H1 (cell line): ENCODE measurements at places on chromosomes 13 and 19.

GRCh38 chr13:21235174-21235573 is 58.7 kb downstream of the MRPL57 start:
- no peak for DNase-seq

DNA sequence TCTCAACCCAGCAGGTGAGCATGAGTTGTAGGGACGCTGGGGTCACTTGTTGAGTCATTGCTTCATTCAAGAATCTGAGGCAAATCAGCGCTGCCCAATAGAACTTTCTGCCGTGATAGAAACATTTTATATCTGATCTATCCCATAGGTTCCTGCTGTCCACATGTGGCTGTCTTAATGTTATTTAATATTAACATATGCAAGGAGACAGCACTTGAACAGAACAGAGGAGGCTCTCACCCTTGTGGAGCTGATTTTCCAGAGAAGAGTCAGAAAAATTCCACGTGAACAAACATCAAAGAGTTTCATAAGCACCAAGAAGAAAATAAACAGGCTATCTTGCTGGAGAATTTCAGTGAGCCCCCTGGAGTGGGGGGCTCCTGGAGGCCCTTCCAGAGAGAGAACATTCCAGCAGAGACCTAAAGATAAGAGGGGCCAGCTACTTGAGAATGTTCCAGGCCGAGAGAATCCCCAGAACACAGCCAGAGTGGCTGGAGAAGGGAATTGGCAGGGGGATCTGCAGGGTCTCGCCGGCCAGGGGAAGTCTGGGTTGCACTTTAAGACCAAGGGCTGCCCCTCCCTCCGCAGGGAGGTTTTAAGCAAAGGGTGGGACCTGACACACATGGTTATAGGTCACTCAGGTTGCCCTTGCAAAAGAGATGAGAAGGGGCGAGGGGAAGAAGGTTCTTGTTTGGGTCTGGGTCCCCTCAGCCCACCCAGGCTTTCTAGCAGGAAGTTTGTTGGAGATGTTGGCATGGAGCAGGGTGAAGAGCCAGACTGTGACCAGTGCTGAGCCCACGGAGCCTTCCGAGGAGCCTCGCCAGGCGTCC is 135.7 kb downstream of the CRYL1 start:
- no peak for DNase-seq

- no peak for DNase-seq
Observed at GRCh38 chr13:78409172-78409571, 194.2 kb downstream of the POU4F1 start.

GRCh38 chr19:30908262-30908771 is 440.9 kb downstream of the TSHZ3 start:
- DNase-seq: no peak

DNA sequence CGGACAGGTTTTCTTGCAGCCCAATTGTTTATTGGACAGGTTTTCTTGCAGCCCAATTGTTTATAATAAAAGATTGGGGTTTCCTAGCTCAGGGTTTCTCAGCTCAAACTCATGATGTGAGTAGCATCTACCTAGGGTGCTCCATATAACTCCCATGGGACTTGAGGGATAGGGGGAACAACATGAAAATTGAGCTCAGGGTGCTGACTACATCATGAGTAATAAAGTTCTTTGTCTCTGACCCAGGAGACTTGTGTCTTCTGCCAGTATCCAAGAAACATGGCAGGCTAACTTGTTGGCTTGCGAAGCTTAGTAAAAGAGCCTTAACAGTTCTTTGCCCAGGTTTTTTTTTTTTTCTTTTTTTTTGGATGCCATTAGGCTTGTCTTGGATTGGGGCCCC is 59.2 kb upstream of the MYCBP2 start:
- DNase-seq: no peak

DNA sequence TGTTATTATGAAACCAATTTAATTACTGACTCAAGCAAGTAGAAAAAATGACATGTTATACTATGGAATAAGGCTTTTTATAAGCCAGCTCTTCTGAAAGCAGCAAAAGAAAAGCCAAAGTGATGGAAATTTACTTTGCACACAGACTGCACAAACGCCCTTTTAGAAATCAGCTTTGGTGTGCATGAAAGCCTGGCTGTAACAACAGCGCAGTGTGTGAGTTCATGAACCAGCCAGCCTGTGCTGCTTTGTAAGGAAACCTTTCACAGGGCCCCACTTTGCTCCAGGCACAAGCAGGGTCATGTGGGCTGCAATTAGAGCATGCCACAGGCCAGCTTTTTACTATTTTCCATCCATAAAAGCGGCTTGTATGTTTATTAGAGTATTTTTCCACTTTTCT is 13.6 kb upstream of the IFT88 start:
- no peak for DNase-seq
